ENCODE measurements at places on chromosomes 5 and 9.

DNA sequence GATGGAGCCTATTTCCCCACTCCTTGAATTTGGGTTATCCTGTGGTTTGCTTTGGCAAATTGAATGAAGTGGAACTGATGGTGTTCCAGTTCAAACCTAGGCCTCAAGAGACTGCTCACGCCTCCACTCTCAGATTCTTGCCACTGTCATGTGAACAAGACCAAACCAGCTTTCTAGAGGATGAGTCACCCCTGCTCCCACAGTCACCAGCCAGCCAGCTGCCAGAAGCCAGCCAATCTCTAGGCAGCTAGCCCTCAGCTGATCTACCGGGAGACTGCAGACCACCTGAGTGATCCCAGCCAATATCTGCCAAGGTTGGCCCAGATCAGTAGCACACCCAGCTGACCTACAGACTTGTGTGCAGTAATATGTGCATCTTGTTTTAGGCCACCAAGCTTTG, 300.6 kb downstream of the TMEM38B start:
- no peak for DNase-seq

DNA sequence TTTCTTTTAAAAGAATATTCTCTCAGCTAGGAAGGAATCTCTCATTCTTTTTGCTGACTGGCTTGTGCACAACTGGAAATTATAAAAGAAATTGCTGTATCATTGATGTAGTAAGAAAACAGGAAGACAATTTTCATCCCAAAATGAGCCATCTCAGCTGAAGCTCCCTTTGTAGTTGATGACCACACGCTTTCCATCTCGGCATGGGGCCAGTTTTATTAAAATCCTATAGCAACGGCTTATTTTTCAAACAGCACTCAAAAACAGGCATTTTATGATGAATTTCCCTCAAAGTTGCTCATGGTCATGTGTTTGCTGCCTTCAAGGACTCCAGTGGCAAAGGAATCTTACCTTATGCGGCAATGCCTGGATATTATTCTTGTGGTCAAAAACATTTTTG, 62.4 kb upstream of the GLIS3 start:
- DNase-seq = no peak

GRCh38 chr5:87340716-87341115, 72.0 kb downstream of the CCNH start:
- DNase-seq = no peak

DNA sequence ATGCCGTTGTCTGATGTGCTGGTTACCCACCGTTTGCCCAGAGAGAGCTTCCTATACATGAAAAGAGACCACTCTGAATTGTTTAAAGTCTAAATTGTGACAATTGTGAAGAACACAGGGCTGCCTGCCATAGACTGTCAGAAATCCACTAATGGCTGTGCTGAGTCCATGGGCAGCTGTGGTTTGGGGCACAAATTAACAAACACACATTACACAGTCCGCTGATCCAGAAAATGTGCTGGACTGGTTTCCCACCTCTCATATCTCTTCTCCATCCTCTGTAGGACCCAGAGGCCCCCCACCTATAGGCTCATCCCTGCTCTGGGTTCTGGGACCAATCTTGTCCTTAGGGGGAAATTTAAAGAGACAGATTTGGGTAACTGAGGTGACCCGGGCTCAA, 19.0 kb upstream of the LIFR start:
- DNase-seq = no peak

Measured in activated T-helper 2 cell treated with anti-CD3 and anti-CD28 coated beads, Interferon-gamma antibody, Interleukin-2, Interleukin-4, amounts not matched to agents 10 μg/mL and 5 μg/mL and 100 μg/mL, durations not matched to agents 14 hours and 24 hours and 36 hours (primary cell).